ENCODE measurements at places on chromosomes 1 and 21.

DNA sequence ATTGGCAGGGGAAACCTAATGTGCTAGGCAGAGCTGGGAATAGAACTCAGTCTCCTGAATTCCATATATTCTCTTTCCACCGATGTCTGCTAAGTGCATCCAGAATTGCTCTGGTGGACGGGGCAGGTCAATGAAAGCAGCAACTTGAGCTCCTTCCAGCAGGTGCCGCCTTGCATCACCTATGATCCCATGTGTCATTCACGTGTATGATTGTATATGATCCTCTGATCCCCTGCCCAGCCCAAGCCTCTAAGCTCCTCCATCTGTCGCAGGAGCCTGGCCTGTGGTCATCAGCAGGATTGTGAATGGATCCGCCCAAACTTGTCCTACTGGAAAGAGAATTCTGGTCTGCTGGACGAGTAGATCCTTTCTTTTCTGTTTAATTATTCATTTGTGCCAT lies 13.1 kb downstream of the ACTA1 start:
- DNase-seq, result no peak

DNA sequence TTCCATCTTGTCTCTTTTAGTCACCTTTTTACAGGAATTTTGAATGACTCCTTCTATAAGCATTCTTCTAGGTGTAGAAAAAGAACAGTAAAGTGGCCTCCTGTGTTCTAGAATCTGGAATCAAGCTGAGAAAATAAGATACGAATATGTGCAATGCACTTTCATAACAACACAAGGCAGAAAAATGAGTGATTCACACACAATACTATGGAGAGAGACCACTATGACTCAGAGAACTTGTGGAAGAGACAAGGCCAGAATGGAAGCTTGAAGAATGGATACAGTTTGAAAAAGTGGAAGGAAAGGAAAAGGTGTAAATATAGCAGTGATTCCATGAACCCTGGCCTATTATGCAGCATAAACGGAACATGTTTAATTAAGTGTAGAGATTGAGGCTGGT lies 57.1 kb upstream of the SAMSN1 start:
- no peak for DNase-seq

GRCh38 chr1:3480369-3480719 lies 25.9 kb downstream of the ARHGEF16 start:
- no peak for DNase-seq

DNA sequence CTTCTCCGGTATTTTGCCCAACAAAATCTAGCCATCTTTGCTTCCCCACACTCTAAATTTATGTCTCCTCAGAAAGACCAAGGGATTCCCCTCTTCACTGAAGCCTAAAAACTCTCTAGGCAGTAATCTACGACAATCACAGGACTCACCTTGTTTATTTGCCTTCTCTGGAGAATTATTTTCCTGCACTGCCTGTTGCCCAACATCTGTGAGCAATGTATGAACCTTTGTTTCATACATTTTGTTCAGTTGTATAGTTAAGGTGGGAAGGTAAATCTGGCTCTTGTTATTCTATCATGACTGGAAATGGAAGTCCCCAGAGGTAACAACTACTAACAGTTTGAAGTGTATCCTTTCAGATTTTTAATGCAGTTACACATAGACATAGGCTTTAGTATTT lies 2.2 kb downstream of the COPA start:
- DNase-seq, result no peak

- peak; percentile 76 for DNase-seq
Measured at GRCh38 chr1:200751717-200752116, 13.0 kb downstream of the CAMSAP2 start.

GRCh38 chr1:36523850-36524249 lies 41.1 kb upstream of the CSF3R start:
- peak; percentile 24 for DNase-seq

- DNase-seq, result no peak
Measured at GRCh38 chr1:2428490-2428889, 16.1 kb upstream of the PEX10 start.

- no peak for DNase-seq
Measured at GRCh38 chr1:24138476-24139221, 4.3 kb downstream of the IL22RA1 start.

GRCh38 chr1:207828046-207828445 lies 76.2 kb downstream of the CD46 start:
- DNase-seq, result no peak

DNA sequence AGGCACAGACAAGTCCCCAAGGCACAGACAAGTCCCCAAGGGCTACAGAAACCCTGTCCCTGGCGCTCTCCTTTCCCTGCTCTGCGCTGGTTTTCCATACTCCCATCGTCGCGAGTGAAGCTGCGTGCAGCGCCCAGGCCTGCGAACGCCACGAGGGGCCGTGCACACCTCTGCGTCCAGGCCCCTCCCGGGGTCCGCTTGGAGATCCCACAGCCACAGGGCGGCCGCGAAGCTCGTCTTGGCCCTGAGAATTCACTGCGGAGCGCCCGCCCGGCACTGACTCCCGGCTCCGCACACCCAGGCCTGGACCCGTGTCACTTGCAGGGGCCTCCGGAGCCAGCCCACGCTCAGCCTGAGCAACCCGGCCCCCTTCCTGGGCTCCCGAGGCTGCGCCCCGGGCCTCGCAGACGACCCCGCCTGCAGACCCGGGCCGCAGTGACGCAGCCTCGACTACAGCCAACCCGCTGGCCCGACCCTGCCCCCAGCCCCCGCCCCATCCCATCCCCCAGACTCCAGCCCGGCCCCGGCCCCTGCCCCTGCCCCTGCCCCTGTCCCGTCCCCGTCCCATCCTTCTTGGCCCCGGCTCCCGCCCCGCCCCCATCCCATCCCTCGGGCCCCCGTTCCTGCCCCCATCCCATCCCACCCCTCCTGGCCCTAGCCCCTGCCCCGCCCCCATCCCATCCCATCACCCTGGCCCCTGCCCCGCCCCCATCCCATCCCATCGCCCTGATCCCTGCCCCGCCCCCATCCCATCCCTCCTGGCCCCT lies 841 bp downstream of the POFUT2 start:
- no peak for DNase-seq

GRCh38 chr1:35886577-35887431 lies 3.8 kb downstream of the AGO1 start:
- no peak for DNase-seq

DNA sequence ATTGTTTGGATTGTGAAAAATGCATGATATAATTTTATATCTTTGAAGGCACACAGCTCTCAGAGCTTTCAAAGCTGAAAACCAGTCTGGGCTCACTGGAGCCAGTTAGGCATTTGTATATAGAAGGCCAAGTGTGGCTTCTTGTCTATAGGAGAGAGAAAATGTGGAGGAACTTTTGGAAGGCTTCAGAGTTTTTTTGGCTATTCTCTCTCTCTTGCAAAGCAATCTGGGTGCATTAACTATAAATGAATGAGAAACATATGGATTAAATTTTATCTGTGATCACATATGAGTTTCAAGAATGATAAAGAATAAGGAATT lies 216.7 kb upstream of the HOOK1 start:
- DNase-seq, result no peak

GRCh38 chr21:41916888-41917433 lies 36.9 kb downstream of the C2CD2 start:
- DNase-seq, result no peak

- DNase-seq, result no peak
Measured at GRCh38 chr1:147753081-147753480, 7.3 kb downstream of the GJA5 start.

DNA sequence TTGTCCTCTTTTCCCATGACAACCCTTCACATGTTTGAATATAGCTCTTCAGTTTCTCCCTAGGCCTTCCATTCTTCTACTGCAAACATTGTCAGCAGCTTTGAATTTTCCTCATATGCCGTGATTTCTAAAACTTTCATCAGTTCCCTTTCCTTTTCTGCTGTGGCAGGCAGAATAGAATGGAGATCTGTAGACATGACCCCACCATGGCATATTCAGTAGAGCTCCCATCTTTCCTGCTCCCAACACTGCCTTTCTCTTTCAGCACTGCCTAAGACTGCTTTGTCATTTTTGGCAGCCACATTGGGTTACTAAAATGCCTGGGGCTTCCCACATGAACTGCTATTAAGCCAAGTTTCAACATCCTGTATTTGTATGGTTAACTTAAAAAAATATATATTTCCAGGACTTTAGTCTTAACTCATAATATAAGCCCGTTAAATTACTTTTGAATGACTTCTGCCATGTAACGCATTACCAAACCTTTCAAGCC lies 60.9 kb downstream of the TBX19 start:
- DNase-seq, result no peak

DNA sequence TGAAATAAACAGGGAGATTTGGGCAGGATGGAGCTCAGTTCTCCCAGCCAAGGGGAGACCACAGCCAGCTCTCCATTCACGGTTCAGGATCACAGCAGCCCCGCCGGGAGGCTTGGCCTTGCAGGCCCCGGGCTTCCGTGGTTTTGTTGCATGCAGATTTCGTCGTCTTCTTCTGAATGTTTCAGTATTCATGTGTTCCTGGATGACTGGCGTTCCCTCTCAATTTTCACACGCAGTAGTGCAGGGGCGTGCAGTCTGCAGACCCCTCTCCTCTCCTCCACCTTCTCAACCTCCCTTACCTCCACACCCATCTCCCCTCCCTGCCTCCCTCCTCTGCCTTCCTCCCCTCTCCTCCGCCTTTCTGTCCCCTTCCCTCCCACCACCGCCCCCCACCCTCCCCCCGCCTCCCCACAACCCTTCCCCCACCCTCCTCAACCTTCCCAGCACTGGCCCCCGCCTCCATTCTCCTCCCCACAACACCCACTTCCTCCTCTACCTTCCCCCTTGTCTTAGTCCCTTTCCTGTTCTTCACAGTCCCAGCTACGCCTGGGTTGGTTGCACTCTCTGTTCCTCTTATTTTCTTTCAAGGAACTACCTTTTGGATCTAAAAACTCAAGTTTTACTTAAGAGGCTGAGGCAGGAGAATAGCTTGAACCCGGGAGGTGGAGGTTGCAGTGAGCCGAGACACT lies 8.4 kb upstream of the SLC19A1 start:
- DNase-seq, result peak; percentile 79

DNA sequence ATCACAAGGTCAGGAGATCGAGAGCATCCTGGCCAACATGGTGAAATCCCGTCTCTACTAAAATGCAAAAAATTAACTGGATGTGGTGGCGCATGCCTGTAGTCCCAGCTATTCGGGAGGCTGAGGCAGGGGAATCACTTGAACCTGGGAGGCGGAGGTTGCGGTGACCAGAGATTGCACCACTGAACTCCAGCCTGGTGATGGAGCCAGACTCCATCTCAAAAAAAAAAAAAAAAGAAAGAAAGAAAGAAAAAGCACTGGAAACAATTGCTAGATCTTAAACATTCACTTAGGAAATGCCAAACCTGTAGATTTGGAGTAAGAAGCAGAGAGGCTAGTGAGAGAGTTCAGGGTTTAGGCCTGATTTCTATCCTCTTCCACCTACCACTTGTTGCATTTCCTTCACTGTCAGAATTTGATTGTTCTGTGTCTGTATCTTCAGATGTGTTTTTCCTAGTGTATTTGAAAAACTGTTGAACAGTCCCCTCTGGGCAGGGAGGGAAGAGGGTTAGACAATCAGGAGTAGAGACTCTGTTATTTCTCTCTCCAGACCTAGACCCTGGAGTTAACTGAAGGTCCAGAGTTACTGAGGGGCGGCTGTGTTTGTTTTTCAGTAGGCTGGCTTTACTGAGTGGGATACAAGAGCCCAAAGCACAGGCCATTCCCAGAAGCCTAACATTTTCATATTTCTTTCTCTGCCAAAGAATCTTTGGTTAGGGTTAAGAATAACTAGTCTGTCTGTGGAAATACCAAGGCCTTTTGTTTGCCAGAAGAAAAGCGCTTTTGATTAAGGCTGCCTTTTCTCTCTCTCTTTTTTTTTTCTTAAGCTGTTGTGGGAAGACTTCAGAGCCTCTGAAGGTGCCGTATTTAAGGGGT lies 31.1 kb upstream of the MACF1 start:
- DNase-seq, result no peak

GRCh38 chr1:239815074-239815473 lies 276.6 kb upstream of the FMN2 start:
- peak; percentile 79 for DNase-seq

GRCh38 chr21:19181604-19182140 lies 778.1 kb upstream of the TMPRSS15 start:
- DNase-seq, result no peak

GRCh38 chr1:58432851-58433668 lies 113.5 kb downstream of the OMA1 start:
- DNase-seq, result no peak
